AML-193 (cell line): ENCODE measurements at places on chromosomes 2 and 18.
A peak's percentile ranks its signal among the peaks of the same experiment; 100 is the strongest.

DNA sequence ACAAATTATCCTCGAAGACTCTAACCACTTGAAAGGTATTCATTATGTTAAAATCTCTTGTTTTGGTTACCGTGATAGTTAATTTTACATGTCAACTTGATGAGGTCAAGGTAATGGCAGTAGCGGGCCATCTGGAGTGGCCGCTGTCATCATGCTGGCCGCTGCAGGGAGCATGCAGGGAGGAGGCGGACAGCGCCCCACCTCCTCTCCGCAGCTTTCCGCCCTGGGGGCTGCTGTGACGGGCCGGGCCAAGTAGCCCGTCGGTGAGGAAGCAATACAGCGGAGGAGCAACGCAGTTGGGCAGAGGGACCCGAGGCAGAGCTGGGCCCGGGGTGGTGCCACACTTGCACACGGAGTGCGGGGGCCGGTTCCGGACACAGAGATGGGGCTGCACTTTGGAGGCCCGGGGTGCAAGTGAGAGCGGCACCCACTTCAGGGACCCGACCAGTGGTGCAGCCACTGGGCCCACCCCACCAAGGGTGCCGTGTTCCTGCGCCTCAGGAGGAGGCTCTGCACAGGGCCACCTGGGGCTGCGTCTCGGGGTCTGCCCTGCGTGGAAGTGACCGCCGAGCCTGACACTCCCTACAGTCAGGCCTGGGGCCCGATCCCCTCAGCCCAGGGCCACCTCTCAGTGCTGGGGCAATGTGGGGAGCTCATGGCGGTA lies 452.4 kb downstream of the LRATD1 start:
- no peak for DNase-seq

DNA sequence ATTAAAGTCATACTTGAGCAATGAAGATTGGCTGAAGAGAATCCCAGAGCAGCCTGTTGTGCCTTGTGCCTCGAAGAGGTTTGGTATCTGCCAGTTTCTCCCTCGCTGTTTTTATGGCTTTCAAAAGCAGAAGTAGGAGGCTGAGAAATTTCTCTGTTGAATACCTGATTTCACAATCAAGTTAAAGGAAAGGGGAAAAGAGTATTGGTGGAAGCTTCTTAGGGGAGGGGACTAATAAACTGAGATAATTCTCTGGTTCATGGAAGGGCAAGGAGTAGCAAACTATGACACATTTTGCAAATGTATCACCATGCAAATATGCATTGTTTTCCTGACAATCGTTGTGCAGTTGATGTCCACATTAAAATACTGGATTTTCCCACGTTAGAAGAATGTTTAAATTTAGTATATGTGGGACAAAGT lies at the start of gene IL1B:
TSS of gene IL1B (minus strand) at position 85 of the 423 bp plus-strand sequence. CDS start 550 bp downstream, outside the sequence.
- DNase-seq = peak; percentile 98

DNA sequence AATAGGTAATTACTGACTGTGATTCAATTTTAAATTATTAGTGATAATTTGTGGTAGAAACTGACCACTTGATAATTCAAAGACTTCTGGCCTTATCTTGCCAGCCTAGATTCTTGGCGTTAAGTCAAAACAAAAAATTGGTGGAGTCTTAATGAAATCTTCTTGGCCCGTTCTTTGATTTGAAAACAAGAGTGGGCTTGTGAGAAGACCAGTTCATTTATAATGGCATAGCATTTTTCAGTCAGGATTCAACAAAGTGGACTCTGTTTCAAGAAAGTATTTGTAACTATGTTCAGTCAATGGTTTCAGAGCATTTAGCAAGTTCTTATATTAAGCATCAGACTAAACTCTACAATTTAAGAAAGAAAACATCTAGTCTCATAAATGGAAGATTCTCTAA lies 26.0 kb downstream of the ITGA4 start:
- DNase-seq = no peak

DNA sequence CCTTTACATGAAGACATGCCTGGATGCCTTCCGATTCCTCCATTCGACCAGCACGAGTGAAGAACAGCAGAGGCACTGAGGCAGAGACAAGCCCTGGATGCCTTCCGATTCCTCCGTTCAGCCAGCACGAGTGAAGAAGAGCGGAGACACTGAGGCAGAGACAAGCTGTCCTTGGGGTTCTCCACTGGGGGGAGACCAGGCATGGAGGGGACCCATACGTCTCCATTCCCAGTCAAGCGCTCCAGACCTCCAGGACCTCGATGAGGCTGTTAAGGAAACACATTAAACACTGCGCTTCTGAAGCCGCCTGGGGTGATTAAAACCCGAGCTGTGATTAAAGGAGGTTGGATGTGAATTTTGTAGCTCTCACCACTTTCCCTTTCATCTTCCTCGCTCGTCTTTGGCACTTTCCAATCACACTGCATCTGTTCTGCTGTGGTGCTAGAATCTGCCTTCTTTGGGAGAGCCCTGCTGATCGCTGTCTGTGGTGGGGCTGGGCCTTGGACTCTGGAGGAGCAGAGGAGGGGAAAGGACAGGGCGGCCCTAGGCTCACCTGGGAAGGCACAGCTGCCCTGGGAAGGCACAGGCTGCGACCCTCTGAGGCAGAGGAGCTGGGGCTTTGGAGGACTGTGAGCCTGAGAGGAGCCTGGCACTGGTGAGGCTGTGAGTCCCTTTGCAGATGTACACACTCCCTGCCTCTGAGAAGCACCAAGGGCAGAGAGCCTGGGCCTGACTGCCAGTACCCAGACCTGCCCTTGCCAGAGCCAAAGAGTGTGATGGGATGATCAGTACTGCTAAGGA lies 463.1 kb upstream of the HS6ST1 start:
- no peak for DNase-seq

DNA sequence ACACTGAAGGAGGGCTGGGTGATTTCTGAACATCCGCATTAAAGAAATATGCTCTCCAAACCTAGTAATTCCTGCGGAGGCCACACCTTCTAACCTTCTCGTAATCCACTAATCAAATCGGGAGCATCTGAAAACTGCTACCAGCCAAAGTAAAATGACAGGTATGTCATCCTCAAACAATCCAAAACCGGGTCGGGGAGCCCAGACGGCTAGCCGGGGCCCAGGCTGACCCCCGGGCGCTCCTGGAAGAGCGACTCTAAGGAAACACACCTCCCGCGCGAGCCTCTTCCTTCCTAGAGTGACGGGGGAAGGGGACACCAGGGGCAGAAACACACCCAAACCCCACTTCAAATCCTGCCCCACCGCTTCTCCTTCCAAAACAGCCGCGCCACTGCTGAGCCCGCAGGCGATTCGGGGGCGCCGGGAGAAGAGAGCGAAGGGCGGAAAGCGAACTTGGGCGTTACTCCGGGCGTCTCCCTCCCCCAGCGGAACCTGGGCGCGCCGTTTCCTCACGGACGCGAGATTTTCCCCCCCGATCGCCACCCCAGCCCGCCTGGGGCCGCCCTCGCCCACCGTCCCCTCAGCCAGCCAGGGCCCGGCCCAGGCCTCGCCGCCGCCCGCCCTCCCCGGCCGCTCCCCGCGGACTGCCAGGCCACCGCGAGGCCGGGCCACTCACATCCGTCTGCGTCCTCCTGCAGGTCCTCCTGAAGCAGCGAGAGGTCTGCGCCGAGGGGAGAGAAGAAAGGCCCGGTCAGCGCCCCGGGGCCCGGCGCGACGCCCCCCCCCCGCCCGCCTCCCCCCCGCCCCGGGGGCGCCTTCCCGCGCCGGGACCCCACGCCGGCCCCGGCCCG lies 584 bp downstream of the PPP4R1 start:
- peak; percentile 36 for DNase-seq

DNA sequence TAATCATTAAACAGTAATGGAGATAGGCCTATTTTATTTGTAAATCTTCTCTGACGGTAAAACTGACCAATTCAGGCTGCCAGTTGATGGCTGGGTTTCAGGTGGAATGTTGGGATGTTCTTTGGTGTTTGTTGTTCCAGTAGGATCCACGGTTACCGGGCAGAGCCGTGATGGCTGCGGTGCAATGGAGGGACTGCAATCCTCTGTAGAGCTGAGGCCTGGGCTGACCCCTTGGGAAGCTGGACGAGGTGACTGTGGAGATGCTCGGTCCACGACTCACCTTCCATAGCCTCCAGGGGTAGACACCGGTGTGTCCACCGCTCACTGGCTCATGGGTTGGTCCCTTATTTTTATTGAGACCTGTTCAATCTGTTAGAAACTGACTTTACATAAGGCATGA lies 42.5 kb downstream of the ZNF519 start:
- no peak for DNase-seq

DNA sequence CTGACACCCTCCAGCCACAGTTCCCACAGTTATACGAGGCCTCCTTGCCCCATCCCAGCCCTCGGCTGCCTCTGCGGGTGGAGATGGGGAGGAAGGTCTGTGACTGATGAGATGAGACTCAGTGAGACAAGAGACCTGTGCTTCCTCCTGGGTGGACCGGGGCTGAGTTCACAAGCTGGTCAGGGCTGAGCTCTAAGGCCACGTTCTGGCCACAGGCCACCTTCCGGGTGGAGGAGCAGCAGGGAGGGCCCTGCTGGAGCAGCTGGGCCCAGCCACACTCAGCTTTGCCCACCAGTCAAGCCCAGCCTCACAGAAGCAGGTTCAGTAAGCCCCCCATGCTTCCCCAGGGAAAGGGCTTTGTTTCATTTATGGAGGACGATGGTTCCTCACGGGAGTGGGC lies 214.7 kb downstream of the ANKRD30B start:
- DNase-seq = no peak

DNA sequence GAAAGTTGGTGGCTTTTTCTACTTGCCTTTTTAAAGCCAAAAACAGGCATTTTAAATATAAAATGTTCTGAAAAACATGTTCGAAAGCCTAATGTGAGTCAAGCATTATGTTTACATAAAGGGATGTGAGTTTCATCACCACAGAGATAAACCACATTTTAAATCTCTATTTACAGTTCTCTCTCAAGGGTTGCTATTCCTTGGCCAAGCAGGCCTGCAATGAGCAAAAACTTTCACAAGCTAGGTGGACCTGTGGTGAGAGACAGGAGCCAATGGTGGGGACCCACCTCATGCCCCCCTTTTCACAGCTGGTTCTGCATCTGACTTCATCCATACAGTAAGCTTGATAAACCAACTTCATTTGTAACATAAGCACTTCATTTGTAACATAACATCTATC lies 65.1 kb downstream of the CUL3 start:
- DNase-seq = no peak

GRCh38 chr2:74548900-74549826 lies 4.6 kb downstream of the LOXL3 start:
- peak; percentile 39 for DNase-seq

DNA sequence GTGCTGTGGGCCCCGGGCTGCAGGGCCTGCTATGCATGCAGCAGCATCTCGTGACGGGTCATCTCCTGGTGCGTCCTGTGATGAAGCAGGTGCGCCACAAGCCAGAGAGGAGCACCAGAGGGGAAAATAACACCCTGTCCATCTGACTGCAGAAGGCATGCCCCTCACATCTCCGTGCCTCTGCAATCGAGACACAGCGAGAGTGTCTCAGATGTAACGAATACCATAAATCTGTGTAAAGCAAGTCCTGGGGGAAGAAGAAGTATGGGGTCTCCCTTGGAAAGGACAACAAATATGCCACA lies 137.5 kb downstream of the PTGR3 start:
- DNase-seq = no peak

- DNase-seq = no peak
Measured at GRCh38 chr2:3320910-3321605, 56.6 kb downstream of the EIPR1 start.

- no peak for DNase-seq
Measured at GRCh38 chr2:200788121-200788718, 23.5 kb upstream of the BZW1 start.

DNA sequence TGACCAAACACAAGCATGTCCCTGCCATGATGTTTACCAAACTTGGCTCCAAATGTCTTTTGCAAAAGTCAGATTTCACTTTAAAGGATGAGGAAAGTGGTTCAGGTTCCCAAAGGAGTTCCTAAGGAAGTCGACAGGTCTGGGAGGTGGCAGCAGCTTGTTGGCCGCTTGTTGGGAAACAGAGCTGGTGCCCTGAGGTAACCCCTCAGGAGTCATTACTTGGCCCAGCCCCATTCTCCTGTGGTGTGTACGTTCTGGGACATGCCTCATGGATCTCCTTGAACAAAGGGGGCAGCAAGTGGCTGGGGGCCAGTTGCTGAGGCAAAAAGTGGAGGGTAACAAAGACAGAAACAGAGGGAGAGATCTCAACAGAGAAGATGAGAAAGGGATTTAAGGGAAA lies 10.9 kb downstream of the TMBIM1 start:
- no peak for DNase-seq

- no peak for DNase-seq
Measured at GRCh38 chr2:9441556-9441955, 18.1 kb downstream of the CPSF3 start.

- no peak for DNase-seq
Measured at GRCh38 chr2:141957827-141958450, 172.9 kb downstream of the LRP1B start.

GRCh38 chr2:226431288-226431948 lies 368.2 kb downstream of the IRS1 start:
- DNase-seq = no peak

DNA sequence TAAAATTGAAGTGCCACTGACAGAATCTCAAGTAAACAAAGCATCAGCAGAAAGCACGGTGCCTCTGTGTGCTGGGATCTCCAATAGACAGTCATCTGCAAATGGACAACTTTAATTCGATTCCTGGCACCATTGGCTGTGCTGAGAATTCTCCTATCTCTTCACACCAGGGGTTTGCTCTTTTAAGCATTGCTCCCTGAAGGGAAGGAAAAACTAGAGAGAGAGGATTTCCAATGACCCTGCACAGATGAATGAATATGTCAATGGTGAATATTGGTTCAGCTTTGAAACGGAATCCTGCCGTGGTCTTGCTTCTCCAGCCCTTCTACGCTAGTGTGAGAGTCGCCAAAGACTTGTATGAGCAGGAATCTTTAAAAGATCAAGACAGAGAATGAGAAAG lies 97.9 kb downstream of the FIGN start:
- no peak for DNase-seq
